ENCODE measurements at places on chromosomes 4 and X.

DNA sequence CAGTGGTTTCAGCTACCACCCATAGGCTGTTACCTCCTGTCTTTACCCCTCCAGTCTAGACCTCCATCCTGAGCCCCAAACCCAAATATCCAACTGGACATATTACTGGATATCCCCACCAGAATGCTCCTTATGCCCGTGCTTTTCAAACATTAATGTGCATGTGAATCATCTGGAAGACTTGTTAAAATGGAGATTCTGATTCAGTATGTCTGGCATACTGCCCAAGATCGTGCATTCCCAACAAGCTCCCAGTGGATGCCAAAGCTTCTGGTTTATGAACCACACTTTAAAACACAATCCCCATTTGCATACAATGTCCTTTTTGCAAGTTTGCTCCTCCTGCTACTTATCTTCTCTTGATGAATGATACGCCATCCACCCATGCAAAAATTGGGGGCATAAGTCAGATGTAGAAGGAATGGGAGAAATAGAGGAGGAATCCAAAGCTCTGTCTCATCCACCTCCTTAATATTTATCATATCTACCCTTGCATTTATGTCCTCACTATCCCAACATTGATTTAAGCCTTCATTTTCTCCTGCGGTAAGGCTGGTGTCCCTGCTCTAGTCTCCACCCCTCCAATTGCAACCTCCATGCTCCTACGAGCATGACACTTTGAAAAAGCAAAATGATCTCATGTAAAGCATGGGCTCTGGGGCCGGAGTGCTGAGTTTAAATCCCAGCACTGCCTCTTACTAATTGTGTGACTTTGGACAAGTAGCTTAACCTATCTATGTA lies 7.4 kb upstream of the PGRMC1 start:
- DNase-seq, result peak; percentile 59

DNA sequence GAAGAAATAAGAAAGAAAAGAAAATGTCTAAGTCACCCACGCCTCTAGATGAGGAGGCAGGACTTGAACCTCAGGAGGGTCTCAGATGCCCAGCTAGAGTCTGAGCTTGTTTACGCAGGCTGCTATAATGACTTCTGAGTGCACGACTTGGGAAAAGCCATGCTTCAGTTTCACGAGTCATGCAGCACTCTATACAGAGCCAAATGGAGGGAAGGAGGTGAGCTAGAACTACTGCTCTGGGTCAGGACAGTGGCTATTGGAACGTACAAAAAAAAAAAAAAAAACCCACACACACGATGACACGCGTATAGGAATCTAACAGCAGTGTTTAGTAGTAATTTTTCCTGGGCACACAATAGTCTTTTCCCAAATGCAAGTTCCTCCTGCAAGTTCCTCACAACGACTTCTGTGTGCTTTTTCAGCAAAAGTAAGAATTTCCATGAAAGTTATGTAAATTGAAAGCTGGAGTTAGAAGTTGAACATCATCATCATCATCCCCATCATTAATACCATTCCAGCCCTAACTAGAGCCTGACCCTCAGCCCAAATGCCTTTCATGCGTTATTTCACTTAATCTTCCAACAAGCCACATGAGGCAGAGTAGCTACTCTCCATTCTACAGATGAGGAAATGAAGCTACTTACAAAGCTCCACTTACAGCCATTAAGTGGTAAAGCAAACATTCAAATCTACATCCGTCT lies 36.6 kb downstream of the IRF2 start:
- peak; percentile 8 for DNase-seq

- DNase-seq, result no peak
These were observed 50.0 kb downstream of the LGI2 start for GRCh38 chr4:24980740-24981139.

- no peak for DNase-seq
These were observed 139.9 kb downstream of the CPXCR1 start for GRCh38 chrX:88886908-88887307.

- no peak for DNase-seq
These were observed 154.7 kb downstream of the BEND2 start for GRCh38 chrX:18065956-18066355.

GRCh38 chrX:69109706-69110105 lies 55.5 kb downstream of the PJA1 start:
- DNase-seq, result peak; percentile 82

DNA sequence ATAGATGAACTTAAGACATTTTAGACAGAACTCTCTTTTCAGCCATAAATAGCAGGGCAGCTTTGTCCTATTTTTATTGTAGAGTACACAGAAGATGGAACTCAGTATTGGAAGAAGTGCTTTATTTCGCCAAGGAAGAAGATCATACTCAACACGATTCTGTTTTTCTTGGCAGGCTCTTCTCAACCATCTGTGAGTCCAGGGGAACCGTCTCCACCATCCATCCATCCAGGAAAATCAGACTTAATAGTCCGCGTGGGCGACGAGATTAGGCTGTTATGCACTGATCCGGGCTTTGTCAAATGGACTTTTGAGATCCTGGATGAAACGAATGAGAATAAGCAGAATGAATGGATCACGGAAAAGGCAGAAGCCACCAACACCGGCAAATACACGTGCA lies 37.6 kb downstream of the KIT start:
- no peak for DNase-seq

DNA sequence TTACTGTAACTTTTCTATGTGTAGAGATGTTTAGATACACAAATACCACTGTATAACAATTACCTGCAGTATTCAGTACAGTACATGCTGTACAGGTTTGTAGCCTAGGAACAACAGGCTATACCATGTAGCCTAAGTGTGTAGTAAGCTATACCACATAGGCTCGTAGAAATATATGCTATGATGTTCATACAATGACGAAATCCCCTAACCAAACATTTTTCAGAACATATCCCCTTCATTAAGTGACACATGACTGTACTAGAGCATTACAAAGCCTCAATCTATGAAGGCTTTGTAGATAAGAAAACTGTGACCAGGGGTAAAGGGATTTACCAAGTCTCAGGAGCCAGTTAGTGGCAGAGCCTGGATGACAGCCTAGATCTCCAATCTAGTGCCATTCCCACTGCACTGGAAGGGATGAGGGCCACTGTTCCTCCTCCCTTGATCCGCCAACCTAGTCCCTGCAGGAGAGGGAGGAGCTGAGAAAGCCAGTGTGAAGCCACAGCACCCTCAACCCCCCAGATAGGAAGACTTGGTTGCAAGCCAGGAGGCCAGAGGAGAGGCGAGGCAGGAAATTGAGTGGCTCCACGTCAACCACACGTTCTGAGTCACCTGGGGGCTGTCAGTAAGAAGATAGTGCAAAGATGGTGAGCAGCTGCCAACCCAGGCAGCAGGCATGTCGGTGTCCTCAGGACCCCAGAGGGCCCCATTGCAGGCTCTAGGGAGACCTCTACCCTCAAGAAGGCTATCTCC lies 227.7 kb downstream of the BCOR start:
- DNase-seq, result peak; percentile 8

DNA sequence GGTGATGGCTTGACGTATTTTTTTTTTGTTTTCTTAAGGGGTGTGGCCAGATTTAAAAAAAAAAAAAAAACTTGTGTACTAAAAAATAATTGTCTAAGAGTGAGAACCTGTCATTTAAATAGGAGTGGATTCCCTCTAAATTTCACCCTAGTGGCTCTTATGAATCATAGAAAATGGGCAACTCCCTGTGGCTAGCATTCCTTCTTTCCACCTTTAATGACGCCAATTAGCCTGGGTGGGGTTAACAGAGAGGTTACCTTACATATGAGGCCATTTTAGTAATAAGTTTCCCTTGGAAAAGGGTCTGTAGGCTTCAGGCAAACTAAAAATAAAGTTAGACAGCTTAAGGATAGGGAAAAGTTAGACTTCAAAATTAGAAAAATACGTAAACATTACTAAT lies 223.5 kb upstream of the FAM241A start:
- DNase-seq, result no peak

GRCh38 chr4:45846016-45846415 lies 277.8 kb downstream of the GABRG1 start:
- no peak for DNase-seq

DNA sequence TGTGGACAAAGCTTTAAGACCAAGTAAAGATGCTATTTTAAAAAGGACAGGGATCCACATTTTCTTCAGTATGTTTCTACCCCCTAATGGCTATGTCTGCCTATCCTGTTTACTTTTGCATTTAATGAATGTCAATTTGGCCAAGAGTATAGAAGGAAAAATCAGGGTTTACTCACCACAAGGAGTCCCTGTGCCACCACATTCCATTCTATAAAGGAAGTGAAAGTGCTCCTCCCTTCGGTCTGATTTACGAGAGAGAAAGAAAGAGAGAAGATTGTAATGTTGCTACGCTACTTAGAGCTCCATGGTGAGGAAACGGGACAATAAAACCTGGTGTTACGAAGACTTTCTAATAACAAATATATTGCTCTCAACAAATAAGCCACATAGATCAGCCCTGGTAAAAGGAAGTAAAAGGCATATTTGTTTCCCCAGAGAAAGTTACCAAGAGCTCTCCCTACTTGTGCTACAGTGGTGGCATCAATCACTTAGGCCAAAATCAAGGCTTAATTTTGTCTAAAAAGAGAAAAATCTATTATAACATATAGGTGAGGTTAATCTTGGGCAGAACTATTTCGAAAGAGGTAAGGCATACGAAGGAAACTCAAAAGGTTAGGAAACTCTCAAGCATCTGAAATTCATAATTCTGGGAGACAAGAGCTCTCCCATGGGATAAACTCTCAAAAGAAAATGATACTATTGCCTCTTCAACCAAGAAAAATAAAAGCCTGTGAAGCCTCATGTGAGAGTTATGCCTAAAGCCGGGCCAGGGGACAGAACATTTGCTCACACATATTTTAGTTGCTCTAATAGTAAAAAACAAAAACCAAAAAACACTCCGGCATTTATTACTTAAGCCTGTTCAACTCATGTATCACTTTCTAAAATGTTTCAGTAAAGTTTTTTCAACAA lies 29.5 kb downstream of the TAPT1 start:
- peak; percentile 77 for DNase-seq

GRCh38 chr4:98275145-98275544 lies 14.0 kb downstream of the RAP1GDS1 start:
- DNase-seq, result no peak

DNA sequence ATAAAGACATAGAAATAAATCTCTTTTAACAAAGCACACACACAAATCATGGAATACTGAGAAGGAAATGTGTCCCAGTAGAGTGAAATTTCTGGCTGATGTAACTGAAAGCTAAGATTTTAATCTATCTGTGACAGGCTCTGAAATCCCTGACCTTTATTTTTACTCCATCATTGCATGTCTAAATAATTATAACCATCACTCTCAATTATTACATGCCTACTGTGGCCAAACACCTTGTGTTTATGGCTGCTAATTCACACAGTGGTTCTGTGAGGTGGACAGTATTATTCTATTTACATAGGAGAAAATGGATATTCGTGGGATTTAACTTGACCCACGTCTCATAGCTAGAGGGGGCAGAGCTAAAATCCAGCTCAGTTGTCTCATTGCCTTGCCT lies 438.1 kb downstream of the TLL1 start:
- no peak for DNase-seq

- no peak for DNase-seq
These were observed 66.1 kb upstream of the EFNB1 start for GRCh38 chrX:68762766-68763165.

DNA sequence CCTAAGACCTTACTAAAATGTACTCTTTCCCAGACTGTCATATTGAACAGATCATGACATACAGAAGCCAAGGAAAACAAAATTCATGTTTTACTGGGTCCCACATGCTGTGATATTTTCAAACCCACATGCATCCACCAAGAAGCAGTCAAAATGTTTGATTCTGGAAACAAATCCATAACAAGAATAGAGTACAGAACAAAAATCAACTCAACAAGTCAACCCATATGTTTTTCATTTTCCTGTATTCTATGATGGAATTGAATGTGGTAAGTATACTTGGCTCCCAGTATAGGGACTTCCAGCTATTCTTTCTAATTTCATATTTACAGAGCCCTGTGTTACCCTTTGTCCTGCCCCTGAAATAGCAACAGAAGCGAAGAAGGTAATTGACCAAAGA lies 106.8 kb downstream of the COL25A1 start:
- no peak for DNase-seq

DNA sequence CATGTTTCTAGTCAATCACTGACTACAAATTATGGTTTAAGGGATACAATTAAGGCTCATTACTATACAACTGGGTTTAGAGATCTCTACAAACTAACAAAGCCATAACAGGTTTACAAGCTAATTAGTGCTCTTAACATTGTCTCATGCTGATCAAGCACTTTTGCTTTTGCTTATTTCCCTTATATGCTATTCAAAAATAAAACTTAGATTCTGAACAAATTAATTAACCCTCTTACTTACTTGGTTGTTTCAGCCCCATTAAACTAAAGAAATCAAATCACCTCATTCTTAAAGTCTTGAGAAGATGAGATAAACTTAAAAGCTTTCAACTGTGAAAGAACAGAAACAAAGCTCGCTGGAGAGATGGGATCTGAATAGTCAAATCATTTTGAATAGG lies 2024.5 kb upstream of the ADGRL3 start:
- DNase-seq, result no peak

DNA sequence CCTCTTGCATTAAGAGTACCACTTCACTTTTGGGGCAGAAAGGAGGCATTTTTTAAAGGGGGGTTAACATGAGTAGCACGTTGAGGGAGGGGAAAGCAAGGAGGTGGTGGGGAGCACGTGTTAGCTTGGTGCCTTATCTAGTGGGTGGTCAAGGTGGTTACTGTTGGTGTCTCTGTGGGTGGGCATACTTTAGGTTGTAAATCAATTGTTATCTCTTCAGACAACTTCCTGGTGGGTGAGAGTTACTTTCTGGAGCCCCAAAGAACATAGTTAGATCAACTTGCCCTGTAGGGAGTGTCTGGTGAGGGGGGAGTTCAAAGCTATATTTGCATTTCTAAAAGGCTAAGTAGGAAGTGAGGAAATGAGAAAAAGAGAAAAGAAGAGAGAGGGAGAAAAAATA lies 297.7 kb upstream of the CLNK start:
- no peak for DNase-seq

DNA sequence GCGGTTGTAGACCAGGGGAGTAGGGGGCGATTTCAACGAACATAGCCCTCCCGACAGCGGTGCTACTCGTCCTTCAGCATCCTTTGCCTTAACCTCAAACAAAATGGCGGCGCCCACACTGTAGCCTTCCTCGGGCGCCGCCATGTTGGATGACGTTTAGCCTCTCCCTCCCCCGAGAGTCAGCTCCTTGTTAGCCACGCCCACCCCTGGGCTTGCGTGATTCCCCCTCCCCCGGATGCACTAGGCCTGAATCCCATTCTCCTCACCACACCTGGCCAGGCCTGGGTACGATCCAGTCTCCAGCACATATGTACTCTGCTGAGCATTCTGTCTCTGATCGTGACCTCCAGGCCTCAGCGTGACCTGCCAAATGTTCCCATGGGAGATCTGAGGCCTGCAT lies 49.0 kb upstream of the ZNF157 start:
- DNase-seq, result peak; percentile 65

GRCh38 chr4:73600954-73601353 lies 19.3 kb downstream of the RASSF6 start:
- peak; percentile 46 for DNase-seq

DNA sequence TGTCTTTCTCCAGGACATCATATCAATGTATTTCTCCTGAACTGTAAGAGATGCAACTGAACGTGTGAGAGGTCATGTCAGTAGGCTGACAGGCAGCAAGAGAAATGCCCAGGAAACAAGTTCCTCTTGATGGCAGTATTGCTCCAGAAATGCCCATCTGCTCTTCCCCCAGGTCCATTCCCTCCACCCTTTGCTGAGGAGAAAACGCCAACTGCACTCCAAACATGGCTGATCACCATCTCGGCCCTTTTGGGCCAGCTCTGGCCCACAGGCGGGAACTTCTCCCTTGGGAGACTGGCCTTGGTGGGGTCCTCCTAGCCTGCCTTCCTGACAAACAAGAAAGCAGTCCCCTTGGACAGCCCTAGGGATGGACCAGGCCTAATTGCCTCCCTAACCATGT lies 276.5 kb upstream of the AGTR2 start:
- peak; percentile 22 for DNase-seq
